ENCODE measurements at places on chromosomes 2 and 18.

DNA sequence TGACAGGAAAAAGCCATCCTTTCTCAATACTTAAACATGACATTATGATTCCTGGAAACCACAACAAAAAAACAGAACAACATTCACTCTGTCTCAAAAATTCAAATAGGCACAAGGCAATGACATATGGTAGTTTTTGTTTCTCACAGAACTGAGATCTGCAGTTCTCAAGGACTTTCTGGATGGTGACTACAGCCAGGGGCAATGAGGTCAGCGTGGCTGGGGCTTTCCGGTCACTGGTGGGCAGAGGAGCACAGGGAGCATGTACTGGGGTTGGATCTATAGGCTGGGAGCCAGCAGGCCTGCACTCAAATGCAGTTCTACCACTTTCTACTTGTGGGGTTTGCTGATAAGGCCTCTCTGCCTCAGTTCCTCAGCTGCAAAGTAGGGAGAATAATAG is 72.0 kb downstream of the CTAGE1 start:
- DNase-seq, result no peak

GRCh38 chr2:19611491-19612332 is 253.3 kb upstream of the OSR1 start:
- DNase-seq, result no peak

DNA sequence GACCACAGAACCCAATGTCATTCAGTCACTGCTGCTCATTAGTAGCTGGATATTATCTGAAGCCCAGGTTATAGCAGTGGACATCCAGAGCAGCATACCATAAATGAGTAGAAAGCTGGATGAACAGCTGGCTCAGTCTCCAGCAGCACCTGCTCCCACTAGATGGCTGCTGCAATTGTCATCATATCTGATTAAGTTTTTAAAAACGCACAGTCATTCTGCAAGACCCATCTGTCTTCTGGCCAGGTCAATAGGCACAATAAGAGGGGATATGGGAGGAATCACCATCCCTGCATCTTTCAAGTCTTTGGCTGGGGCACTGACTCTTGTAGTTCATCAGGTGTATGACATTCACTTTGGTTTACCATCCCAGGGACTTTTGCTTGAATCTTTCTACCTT is 55.1 kb upstream of the XDH start:
- DNase-seq, result no peak

DNA sequence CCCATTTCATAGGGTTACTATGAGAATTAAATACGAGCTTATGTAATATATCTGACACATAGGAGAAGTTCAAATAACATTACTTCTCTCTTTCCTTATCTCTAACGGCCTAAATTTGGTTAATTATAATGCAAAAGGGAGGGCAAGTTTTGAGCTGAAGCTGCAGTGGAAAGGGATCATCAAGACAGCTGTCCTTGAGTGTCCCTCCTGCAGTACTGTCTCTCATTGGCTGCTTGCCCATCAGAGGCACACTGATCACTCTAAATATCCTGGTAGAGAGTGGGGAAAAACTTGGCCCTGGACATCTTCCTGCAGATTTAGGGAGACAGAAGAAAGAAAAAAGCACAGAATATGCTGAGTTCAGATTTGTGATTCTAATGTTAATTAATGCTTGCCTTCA is 186.0 kb downstream of the CAMKMT start:
- DNase-seq, result peak; percentile 36
